ENCODE measurements at places on chromosomes 11 and 22.

- no peak for DNase-seq
Observed at GRCh38 chr11:122085264-122085663, 30.8 kb downstream of the BLID start.

GRCh38 chr11:253886-254270, 17.1 kb downstream of the PSMD13 start:
- no peak for DNase-seq

- DNase-seq = peak; percentile 57
Observed at GRCh38 chr22:38290347-38290746, 17.5 kb upstream of the TMEM184B start.

- DNase-seq = no peak
Observed at GRCh38 chr11:130622141-130622542, 173.7 kb downstream of the ADAMTS15 start.

- no peak for DNase-seq
Observed at GRCh38 chr11:115126092-115126491, 378.1 kb downstream of the CADM1 start.

- DNase-seq = no peak
Observed at GRCh38 chr11:66841861-66842260, 1.4 kb upstream of the RCE1 start.

GRCh38 chr11:2901854-2902783, 16.5 kb upstream of the CDKN1C start:
- peak; percentile 97 for DNase-seq

DNA sequence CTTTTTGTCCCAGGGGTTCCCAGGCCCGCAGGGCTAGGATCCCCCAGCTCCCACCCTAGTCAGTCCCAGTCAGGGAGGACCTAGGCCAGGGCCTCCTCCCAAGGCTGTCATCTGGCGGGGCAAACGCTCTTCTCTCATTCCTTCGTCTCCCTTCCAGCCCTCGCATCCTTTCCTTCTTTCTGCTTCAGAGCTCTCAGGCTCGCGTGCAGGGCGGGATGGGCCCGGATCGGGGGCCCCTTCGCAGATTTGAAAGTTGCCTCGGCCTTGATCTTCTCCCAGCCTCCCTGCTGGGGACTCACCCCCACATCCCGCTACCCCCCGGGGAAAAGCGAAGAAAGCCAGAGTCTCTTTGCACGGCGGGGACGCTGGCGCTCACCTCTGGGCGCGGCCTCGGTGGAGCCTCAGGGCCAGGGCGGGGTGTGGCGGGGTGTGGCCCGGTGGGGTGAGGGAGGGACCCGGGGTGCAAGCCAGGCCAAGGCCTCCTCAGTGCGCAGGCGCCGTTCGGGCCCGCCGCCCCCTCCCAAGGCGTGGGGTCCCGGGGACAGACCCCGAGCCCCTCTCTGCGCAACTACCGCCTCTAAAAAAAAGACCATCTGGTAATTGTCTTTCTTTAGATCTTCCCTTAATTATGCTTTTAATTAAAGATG, 14.8 kb upstream of the PAX6 start:
- no peak for DNase-seq

DNA sequence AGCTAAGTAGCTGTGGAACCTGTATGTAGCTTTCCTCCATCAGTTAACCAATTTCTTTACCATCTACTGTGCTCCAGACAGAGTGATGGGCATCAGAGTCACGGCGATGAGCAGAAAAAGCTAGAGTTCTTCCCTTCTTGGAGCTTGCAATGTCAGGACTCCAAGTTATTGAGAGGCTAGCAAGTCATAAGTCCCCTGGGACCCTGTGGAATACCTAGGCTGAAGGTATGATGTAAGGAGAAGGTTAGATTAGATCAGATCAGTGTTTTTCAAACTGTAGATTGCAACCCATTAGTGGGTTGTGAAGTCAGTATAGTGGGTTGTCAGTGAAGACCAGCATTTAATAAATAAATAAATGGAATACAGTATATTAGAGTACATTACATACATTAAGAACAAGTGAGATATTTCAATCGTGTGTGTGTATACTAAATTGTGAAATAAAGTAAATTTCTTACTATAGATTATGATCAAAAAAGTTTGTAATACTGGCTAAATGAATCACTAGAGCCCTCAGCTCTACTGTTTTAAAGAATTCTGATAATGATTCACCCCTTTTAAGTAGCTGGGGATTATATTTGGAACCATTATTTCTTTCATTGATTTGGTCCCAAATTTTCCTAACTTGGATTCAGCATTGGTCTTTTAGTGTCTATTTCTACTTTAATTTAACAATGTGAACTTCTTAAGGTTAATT, 52.3 kb downstream of the RASSF10 start:
- DNase-seq = no peak

GRCh38 chr22:31753005-31753633, 700 bp upstream of the DEPDC5 start:
- peak; percentile 79 for DNase-seq

DNA sequence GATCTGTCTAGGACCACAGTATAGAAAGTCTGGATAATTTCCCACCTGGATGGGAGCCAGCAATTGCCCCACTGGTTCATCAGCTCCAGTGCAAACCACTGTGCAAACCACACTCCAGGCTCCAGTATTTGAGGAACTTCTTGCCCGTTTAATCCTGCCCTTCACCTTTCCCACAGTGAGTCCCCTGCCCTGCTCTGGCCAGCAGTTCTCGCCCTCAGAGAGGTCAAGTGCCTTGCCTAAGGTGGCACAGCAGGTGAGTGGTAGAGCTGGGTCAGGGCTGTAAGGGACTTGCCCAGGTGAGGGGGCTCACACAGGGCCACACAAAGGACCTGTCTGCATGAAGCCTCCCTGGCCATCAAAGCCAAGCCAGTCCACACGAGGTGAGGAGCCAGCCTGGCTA, 24.1 kb downstream of the MS4A10 start:
- DNase-seq = no peak

DNA sequence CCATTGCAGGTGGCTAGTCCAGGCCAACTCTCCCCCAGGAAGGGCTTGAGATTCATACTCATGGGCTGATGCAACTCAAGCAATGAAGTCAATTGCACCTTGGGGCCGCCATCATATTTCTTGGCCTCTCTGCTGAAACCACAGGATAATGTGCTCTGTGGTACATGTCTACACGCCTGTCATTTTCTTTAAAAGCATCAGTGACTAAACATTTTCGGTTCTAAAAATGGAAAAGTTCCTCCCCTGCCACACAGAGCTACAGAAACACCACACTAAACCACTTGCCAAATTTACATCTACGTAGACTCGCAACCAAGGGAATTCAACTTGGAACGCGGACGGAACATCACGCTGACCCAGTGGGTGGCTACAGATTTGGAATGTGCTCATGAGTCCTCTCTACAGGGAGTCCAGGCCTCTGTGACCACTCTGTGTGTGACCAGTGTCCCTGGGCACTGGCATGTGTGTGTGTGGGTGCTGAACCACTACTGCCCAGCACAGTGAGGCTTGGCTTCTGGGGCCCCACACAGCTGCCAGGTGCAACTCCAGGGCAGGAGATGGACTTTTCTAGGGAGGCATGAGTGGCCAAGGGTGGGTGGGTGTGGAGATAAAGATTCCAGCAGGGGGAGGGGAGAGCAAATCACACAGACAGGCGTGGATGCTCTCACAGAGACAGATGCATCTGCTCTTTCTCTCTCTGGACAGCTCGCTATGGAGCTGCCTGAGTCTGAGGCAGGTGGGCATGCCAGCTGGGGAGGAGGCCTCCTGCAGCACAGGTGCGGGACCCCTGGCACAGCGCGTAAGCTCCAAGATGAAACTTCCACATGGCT, 261.9 kb downstream of the CTTN start:
- no peak for DNase-seq

GRCh38 chr22:36506637-36507517, at the start of gene FOXRED2:
TSS of gene FOXRED2 (minus strand) at chr22:36507040. CDS start at chr22:36506422, 618 bp downstream.
- peak; percentile 96 for DNase-seq

DNA sequence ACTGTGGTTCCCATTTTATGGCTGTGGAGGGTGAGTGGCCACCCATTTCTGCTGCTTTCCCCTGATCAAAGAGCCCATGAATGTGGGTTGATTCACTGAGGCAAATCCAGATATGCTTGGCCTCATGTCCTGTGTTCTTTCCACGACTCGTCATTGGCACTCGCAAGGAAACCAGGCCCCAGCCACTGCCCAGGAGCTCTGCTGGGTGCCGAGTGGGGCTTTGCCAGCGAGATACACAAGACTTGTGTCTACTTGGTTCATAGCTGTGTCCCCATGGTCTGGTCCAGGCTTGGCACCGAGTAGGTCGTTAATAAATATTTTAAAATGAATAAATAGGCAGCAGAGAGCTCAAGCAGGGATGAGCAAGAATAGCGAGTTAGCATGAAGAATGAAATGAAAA, 1291.5 kb downstream of the TBC1D22A start:
- DNase-seq = no peak

DNA sequence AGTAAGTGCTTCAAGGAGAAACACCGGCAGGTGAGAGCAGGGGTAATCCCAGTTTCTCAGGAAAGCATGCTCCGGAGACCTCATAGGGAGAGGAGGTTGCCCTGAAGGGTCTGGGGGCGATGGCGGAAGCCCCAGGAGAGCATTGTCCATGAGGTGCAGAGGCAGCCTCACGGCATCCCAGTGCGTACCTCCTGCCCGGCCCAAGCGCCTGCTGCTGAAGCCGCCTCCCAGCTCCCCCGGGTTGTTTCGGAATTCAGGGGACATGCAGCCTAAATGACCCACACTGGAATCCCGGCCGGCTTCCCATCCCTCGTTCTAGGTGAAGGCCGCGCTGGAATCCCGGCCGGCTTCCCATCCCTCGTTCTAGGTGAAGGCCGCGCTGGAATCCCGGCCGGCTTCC, 2.7 kb downstream of the ZBED4 start:
- DNase-seq = no peak

DNA sequence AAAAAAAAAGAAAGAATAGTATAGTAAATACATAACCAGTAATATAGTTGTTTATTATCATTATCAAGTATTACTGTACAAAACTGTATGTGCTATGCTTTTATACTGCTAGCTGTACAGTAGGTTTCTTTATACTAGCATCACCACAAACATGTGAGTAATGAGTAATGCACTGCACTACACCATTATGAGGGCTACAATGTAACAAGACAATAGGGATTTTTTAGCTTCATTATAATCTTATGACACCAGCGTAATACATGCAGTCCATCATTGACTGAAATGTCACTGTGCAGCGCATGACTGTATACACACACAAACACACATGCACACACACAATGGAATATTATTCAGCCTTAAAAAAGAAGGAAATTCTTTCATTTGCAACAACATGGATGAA, 111.5 kb upstream of the ZBED5 start:
- no peak for DNase-seq

DNA sequence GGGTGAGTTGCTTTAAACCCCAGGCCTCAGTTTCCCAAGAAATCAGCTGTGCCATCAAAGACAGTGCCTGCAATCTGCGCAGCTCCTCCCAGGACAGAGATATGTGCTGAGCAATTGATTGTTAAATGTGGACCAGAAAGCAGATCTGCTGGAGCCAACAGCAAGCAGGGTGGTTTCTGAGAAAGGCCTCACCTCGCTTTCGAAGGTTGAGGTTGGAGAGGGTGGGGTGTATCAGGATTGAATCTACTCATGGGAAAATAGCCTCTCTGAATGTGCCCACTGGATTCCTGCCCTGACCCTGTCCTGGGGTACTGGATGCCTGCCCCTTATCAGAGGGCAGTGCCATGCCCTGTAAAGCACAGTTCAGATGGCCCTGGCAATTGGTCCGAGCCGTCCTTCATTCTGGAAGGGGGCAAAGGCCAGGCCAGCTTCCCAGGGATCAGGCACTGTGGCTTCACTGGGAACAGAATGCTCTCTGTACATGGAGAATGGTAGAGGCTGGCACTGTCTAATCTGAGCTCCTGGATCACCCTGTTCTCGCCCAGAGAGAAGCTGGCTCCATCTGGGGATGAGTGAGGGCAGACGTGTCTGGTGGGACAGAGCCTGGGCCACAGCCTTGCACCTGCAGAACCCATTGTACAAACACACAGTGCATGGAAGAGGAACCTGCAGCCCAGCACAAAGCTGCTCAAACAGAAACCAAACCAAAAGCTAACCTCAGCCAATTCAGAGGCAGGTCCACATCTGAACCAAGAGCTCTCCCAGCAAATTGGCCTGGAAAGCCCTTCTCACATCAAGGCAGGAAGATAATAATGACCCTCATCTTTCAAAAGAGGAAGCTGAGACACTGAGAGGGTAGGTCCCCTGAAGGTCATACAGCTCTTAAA, 15.2 kb downstream of the DHCR7 start:
- DNase-seq = no peak

DNA sequence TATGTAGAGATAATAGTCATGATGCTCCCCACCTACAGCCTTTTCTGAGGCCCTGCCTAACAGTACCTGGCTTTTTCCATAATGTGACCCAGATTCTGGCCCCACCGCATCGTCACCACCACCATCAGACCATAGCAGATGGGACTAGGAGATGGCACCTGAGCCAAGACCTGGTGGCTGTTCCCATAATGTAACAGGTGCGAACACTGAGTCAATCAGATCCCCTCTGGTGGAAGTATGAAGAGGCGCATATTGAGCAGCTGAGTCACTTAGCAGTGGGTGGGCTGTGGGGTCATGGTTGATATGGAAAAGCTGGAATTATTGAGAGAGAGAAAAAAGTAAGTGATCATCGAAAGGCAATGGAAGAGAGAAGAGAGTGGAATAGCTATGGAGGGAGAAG, 578.0 kb upstream of the CADM1 start:
- DNase-seq = no peak

Measured in hepatocyte (in vitro differentiated cells).